ENCODE measurements at places on chromosomes 4 and X.

GRCh38 chrX:124023838-124024238 lies 62.3 kb downstream of the STAG2 start:
- peak; percentile 31 for DNase-seq

GRCh38 chr4:2721586-2721985 lies 34.5 kb downstream of the TNIP2 start:
- DNase-seq = no peak

DNA sequence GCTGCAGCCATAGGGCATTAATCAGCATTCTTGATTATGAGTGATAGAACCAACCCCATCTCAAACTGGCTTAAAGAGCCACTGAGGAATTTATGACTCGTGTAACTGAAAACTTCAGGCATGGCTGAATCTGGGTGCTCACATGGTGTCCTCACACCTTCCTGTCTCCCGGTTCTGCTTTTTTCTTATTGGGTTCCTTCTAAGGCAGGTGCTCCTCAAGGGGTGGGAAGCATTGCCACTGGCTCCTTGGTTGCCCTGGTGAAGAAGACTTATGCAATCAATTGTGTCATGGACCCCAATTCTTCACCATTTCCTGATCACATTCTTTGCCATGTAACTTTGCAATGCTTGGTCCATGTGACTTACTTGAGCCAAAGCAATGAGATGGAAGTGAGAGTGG lies 4.3 kb upstream of the ZCCHC4 start:
- no peak for DNase-seq

DNA sequence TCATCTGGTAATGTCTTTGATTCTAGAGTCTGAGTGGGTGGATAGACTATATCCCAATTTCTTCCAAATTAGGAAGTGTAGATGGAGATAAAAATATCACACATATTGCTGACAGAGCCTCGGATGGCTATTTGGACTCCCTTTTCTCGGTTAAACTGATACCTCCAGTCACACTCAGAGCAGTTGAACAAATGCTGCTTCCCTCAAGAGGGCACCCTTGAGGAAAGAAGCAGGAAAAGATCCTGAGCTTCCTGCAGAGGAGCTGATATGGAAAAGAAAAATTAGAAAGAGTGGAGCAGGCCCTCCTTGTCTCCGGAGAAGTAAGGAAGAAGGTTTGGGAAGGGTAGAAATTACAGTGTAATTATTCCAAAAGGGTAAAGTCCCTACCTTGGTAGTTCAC lies 96.2 kb upstream of the CCSER1 start:
- no peak for DNase-seq

GRCh38 chr4:53997898-53998297 lies 66.5 kb downstream of the CHIC2 start:
- DNase-seq = peak; percentile 74
